GM03348 (cell line): ENCODE measurements at places on chromosomes 2 and 18.
A peak's percentile ranks its signal among the peaks of the same experiment; 100 is the strongest.

- no peak for DNase-seq
Measured at GRCh38 chr2:182360663-182361260, 66.1 kb downstream of the PDE1A start.

- DNase-seq = no peak
Measured at GRCh38 chr2:37753758-37754157, 82.3 kb upstream of the CDC42EP3 start.

- DNase-seq = no peak
Measured at GRCh38 chr18:78704971-78705461, 274.6 kb upstream of the SALL3 start.

DNA sequence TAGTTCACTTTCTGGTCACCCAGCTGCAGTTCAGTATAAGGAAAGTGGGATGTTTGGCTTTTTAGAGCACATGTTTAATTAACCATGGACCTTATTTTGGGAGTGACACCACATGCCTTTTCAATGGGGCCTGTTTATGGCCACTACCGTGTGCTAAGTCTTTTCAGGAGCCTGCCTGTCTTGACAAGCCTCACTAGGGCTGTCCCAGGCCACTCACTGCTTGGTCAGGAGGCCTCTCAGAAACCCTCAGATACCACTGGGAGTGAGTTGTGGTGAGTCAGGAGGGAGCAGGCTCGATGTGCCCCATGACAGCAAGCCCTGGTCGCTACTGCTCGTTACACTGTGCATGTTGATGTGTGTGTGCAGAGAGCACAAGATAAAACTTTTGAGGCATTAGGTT lies 123.0 kb downstream of the MAP4K4 start:
- peak; percentile 32 for DNase-seq

DNA sequence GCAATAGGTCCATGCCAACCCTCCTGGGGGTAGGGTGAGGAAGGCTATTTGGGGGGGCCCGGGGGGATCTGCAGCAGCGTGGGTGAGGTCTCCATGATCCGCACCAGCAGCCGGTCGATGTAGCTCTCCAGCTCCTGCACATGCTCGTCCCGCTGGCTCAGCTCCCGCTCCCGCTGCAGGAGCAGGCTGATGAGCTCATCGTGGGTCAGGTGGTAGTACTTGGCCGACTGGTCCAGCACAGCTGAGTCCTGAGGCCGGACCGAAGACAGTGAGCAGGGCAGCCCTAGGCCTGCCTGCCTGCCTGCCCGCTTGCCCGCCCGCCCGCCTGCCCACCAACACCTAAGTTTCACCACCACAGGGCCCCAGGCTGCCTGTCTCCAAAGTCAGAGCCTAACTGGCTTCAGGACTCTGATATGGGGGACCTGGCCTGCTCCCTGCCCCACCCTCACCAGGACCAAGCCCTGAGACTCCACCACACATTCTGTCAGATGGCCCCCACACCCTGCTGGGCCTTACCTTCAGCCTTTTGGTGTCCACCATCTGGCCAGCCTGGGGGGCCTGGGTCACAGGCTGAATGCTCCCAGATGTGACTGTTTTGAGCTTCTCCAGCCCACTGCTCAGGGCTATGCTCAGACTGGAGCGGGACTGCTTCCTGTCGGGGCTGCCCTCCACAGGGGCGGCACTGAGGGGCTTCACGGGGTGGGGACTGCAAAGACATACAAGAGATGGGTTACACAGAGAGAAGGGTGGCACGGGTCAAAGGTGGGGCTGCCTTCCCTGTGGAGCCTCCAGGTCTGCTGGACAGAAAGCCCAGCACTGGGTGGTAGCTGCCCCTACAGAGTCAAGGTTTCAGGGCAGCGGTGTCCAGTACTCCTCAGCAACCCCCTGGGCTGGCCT lies 4.2 kb upstream of the SFXN5 start:
- no peak for DNase-seq

DNA sequence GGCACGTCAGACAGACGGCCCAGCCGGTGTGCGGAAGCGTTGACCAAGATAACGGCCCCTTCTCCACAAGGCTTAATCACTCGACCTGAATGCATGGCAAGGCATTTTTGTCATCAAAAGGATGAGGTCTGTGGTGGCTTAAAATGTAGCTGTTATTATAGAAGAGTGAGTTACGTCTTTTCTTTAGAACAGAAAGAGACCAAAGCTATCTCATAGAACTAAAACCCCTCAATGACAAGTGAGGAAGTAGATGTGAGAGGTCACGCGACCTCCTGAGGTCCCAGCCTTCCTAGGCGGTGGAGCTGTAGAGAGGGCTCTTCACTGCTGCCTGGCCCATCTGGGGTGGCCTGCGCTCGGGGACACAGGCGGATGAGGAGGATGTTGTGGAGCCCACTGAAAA lies 75.7 kb downstream of the LDLRAD4 start:
- DNase-seq = no peak

DNA sequence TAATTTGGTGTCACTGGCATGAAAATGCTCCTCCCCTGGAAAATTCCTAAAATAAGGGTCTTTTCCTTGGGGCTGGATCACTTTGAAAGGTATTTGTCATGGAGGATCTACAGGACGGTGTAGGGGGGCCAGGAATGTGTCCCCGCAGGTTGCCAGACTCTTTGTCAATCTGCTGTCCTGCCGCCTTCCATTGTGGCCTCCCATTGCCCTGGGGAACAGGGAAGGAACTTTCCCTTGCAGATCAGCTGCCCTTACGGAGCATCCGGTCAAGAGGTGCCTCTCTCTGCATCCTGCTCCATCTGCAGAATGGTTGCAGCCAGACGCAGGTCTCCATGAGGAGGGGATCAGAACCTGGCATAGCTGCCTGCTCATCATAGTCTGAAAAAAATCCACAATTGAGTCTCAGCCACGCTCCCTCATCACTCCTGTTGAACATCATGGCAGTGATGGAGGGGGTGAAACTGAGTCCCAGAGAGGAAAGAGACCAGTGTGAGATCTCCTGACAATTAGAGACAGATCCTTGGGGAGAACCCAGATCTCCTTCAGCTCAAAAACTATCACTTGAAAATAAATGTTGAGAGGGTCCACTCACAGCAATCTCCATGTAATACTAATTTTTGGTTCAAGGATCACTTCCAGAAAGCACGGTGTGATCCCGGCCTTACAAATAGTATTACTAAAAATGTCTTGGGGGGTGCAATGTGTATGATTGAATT lies 244.8 kb downstream of the MYCN start:
- DNase-seq = no peak

GRCh38 chr18:47313901-47314300 lies 62.4 kb upstream of the SKOR2 start:
- no peak for DNase-seq

GRCh38 chr2:26049641-26050040 lies 15.8 kb downstream of the RAB10 start:
- no peak for DNase-seq

DNA sequence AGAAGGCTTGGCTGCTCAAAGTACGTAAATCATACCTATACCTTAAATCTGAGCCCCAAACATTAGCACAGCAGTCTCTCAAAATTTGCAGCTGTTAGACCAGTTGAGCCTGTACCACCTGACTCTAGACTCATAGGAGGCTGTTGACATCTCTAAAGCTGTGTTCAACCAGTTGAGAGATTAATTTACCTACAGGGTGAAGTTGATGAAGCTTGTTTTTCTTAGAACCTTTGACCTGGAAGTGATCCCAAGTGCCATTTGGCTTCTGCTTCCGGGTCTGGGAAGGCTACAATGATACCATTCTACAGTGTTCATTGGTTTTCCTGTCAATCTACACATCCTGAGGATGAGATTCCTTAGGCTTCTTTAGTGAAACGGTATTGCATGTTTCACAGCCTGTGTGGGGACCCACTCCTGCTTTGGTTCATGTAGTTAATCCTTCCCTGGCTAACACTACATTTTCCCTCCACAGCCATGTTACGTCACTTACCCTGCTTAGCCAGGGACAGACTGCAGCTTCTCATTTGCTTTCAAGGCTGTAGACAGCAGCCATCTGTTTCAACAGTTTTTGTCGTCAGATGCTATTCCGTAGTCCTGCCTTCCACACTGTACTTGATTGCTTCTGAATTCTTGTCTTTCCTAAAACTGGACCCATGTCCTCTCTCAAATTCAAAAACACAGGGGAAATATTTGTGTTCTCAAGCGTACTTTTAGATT lies 4.7 kb upstream of the IL1RL2 start:
- no peak for DNase-seq

DNA sequence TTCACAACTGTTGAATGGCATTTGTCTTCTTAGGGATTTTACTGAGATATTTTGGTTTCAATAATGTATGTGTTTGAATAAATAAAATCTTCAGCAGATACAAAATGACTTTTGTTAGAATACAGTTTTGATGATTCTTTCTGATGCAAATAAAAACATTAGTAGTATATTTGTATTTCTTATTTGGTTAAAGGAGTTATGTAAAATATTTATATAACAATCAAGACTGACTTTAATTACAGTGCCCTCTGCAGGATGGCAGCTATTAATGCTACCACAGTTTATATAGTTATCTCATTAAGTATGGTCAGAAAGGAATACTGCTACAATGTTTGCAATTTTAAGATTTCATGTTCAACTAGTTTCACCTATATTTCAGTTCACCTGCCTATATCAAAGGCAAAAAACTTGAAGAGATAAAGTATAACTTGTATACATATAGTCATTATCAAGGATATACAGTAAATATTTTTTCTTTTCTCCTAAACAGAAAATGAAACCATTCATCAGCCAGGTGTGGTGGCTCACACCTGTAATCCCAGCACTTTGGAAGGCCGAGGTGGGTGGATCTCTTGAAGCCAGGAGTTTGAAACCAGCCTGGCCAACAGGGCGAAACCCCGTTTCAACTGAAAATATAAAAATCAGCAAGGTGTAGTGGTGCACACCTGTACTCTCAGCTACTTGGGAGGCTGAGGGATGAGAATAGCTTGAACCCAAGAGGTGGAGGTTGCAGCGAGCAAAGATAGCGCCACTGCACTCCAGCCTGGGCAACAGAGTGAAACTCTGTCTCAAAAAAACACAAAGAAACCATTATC lies 19.8 kb downstream of the ARL5A start:
- peak; percentile 57 for DNase-seq

DNA sequence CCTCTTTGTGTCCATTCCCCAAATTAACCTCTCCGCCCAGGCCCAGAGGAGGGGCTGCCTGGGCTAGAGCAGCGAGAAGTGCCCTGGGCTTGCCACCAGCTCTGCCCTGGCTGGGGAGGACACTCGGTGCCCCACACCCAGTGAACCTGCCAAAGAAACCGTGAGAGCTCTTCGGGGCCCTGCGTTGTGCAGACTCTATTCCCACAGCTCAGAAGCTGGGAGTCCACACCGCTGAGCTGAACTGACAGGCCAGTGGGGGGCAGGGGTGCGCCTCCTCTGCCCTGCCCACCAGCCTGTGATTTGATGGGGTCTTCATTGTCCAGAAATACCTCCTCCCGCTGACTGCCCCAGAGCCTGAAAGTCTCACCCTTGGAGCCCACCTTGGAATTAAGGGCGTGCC lies 13.5 kb downstream of the KHK start:
- no peak for DNase-seq

DNA sequence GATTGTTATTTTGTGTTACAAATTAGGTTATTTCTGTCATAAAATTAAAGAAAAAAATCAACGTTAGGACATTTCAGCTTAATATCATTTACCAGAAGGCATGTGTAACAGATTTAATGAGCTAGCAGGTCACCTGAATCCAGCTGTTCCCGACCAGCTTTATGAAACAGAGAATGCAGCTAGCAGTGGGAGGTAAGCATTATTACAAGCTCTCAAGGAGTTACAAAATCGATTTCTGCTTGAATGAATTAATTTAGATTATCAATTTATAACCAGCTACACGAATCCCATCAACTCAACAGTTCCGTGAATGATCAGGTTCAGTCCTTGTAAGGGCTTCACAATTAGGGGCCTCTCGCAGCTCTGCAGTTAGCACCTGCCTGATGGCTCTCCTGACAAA lies 211.9 kb downstream of the PTGR3 start:
- no peak for DNase-seq

- peak; percentile 48 for DNase-seq
Measured at GRCh38 chr2:235170016-235170415, 218.2 kb downstream of the SH3BP4 start.

DNA sequence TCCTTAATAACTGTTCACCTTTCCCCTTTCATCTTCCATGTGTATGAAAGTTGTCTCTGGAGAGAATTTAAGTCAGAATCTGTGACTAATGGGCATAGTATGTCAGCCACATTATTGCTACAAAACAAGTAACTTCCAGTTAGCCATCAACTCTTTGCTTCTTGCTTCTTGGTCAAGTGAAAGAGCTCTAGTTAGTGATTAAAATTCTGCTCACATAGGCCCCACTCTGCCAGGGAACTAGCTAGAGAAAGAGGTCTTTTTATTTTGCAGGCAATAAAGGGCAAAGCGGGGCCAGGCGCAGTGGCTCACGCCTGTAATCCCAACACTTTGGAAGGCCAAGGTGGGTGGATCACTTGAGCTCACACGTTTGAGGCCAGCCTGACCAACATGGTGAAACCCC lies 64.6 kb downstream of the COLEC12 start:
- no peak for DNase-seq
